SJSA1 (cell line): ENCODE measurements at places on chromosomes 2 and 18. TPM values are rescaled to one million over a fixed set of nuclear protein-coding genes. Genes with fewer than 3 reads are reported as not detected.

Gene ALLC
- total RNA-seq, result not detected in 2 replicates

Gene SULT1C2
- not detected in 2 replicates for total RNA-seq

Gene SLC9A4
- total RNA-seq, result not detected in 2 replicates

Gene SPATA3
- not detected in 2 replicates for total RNA-seq

Gene SCG2
- 5.0 and 6.2 TPM in 2 replicates for total RNA-seq

Gene PTH2R
- total RNA-seq, result not detected in 2 replicates

Gene MYCN
- 1.2 and 3.7 TPM in 2 replicates for total RNA-seq
